Large intestine (tissue), 12 donors: ENCODE measurements at places on chromosomes 1 and 21. TPM values are rescaled to one million over a fixed set of nuclear protein-coding genes. Genes with fewer than 3 reads are reported as not detected.

- no peaks in the 10 kb centered on the region for H3K4me1 ChIP-seq
- DNase-seq: no peak
- H3K36me3 ChIP-seq: no peaks in the 10 kb centered on the region
- H3K4me3 ChIP-seq: no peak overlapping the region
These were observed 5.8 kb downstream of the PCNX2 start for GRCh38 chr1:233289676-233290075.

DNA sequence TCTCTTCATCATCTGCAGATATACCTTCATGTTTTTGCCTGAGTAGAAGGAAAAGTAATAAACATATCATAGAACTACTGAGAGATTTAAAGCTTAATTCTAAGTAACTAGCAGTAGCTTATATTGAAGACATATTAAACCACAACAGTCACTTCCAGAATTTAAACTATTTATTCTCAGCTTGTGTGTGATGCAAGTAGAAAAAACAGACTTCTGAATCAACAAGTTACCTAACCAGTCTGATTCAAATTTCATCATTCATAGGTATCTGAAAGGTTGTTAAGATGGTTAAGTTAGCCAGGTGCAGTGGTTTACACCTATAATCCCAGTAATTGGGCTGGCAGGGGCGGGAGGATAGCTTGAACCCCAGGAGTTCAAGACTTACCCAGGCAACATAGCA lies 41.9 kb downstream of the SPAG17 start:
- H3K4me1 ChIP-seq: no peaks in the 10 kb centered on the region
- DNase-seq: no peak
- peaks cover 3% of the 10 kb centered on the region for H3K27me3 ChIP-seq
- no peak overlapping the region for H3K4me3 ChIP-seq
- H3K27ac ChIP-seq: no peak overlapping the region

- H3K27ac ChIP-seq: no peak overlapping the region
- H3K36me3 ChIP-seq: no peaks in the 10 kb centered on the region
- no peaks in the 10 kb centered on the region for H3K4me1 ChIP-seq
These were observed 2.6 kb upstream of the MYSM1 start for GRCh38 chr1:58702261-58703141.

GRCh38 chr1:65668368-65668767 lies 124.3 kb upstream of the PDE4B start:
- no peaks in the 10 kb centered on the region for H3K27me3 ChIP-seq
- H3K4me3 ChIP-seq: no peak overlapping the region

DNA sequence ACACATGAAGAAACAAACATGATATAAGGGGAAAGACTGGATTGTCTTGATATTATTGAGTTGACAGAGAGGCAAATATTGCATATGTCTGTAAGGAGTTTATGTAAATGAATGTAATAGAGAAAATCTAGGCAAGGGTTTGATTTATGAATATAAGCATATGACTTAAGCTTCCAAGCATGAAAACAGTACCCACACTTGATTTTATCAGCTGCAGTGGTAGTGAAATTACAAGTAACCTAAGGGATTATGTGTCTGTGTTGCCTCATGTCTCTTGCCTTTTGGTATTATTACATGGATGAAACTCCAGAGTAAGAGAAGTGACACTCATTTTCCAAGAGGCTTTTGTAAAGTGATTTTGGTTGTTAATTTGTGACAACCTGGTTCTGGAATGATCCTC lies 1678.9 kb downstream of the KCNT2 start:
- no peaks in the 10 kb centered on the region for H3K36me3 ChIP-seq
- no peaks in the 10 kb centered on the region for H3K27me3 ChIP-seq
- no peak for DNase-seq
- no peak overlapping the region for H3K4me3 ChIP-seq
- H3K27ac ChIP-seq: no peak overlapping the region

GRCh38 chr1:228259951-228260350 lies 52.1 kb downstream of the OBSCN start:
- H3K4me3 ChIP-seq: no peak overlapping the region
- H3K36me3 ChIP-seq: peaks cover 5% of the 10 kb centered on the region
- no peak overlapping the region for H3K27ac ChIP-seq
- H3K27me3 ChIP-seq: no peaks in the 10 kb centered on the region
- no peak for DNase-seq

- H3K27ac ChIP-seq: no peak overlapping the region
- H3K4me3 ChIP-seq: no peak overlapping the region
- DNase-seq: no peak
- no peaks in the 10 kb centered on the region for H3K4me1 ChIP-seq
- no peaks in the 10 kb centered on the region for H3K27me3 ChIP-seq
- H3K36me3 ChIP-seq: no peaks in the 10 kb centered on the region
These were observed 9.0 kb downstream of the TTLL10 start for GRCh38 chr1:1182491-1183220.

- no peaks in the 10 kb centered on the region for H3K36me3 ChIP-seq
- DNase-seq: no peak
- H3K27ac ChIP-seq: no peak overlapping the region
- no peak overlapping the region for H3K4me3 ChIP-seq
These were observed 65.8 kb downstream of the AK5 start for GRCh38 chr1:77347646-77348045.

GRCh38 chr1:54220004-54220811 lies 20.2 kb downstream of the MRPL37 start:
- no peak for DNase-seq
- H3K27me3 ChIP-seq: no peaks in the 10 kb centered on the region
- H3K4me1 ChIP-seq: peaks cover 4% of the 10 kb centered on the region
- H3K36me3 ChIP-seq: peaks cover 73% of the 10 kb centered on the region
- no peak overlapping the region for H3K27ac ChIP-seq

DNA sequence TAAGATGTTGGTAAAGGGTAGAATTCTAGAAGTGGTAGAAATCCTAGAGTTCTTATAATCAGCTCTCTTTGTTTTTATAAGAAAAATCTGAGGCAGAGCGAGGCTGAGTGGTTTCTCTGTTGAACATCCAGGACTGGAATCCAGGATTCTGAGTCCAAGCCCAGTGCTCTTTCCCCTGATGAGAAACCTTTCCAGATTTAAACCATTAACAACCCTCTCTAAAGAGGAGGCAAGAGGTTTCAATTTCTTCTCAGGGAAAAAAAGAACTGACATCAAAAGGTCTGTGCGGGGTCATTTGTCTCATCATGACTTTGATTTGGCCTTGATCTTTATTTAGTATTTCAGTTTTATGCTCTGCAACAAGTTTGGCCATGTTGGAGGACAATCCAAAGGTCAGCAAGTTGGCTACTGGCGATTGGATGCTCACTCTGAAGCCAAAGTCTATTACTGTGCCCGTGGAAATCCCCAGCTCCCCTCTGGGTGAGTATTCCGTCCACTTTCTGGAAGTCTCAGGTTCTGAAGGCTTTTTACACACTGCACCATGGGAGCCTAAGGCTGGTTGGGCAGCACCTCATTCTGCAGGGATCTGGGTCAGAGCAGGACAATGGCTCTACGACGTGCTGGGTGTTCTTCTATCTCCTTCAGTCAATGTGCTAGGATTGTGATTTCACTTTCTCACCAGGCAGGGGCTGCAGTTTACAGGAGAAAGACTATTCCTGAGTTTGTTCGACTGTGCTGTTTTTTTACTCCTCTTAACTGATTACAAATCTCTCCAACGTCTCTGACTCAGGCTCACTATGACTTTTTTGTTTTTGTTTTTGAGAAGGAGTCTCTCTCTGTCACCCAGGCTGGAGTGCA lies 18.9 kb upstream of the CCT8 start:
- peaks cover 3% of the 10 kb centered on the region for H3K36me3 ChIP-seq
- H3K27ac ChIP-seq: no peak overlapping the region
- H3K27me3 ChIP-seq: no peaks in the 10 kb centered on the region
- H3K4me1 ChIP-seq: peaks cover 14% of the 10 kb centered on the region
- no peak overlapping the region for H3K4me3 ChIP-seq

- H3K4me3 ChIP-seq: no peak overlapping the region
- DNase-seq: no peak
- H3K27ac ChIP-seq: no peak overlapping the region
These were observed 46.8 kb downstream of the NPHP4 start for GRCh38 chr1:5945445-5945844.

DNA sequence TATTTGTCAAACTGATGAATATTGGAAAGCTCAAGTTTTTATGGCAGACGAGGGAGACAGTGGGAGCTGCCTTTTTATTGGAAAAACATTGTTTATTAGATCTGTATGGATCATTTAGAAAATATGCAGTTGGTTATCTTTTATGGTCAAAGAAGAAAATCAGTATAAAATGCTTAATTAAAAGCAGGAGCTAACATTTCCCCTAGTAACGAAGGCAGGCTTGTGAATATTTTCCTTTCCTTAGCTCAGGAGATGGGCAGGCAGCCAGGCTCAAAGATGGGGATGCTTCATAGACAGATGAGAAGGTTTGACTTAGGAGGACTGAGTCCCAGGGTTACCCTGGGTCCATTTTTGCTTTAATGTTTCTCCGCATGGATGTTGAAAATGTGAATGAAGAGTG lies 26.0 kb downstream of the ROR1 start:
- no peaks in the 10 kb centered on the region for H3K36me3 ChIP-seq
- no peaks in the 10 kb centered on the region for H3K27me3 ChIP-seq
- no peaks in the 10 kb centered on the region for H3K4me1 ChIP-seq
- no peak for DNase-seq
- no peak overlapping the region for H3K4me3 ChIP-seq

DNA sequence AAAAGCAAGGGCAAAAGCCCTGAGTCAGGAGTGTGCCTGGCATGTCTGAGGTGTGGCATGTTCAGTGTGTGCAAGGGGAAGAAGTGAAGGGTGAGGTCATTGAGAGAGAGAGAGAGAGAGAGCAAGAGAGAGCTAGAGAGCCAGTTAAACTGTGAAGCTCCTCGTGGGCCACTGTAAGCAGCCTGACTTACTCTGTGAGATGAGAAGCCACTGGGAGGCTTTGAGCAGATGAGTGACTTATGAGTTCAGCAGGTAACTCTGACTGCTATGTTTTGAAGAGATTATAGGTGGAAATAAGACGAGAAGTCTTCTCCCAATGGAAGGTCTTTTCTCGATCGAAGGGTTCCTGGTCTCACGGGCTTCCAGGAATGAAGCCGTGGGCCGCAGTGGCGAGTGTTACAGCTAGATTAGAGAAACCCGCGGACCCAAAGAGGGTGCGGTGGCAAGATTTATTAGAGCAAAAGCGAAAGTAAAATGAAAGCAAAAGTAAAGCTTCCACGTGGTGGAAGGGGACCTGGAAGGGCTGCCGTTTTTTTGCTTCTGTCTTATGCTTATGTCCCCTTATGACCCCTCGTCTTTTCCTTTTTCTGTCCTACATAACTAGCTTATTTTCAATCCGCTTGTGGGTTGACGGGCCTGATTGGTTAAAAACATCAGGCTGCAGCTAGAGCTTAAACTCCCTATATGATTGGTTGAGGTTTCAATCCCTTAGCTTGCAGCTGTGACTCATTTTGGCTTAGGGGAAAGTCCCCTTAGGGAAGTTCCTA lies 323.1 kb upstream of the FAM78B start:
- H3K4me3 ChIP-seq: no peak overlapping the region
- no peaks in the 10 kb centered on the region for H3K4me1 ChIP-seq
- peak; percentile 11 for DNase-seq

DNA sequence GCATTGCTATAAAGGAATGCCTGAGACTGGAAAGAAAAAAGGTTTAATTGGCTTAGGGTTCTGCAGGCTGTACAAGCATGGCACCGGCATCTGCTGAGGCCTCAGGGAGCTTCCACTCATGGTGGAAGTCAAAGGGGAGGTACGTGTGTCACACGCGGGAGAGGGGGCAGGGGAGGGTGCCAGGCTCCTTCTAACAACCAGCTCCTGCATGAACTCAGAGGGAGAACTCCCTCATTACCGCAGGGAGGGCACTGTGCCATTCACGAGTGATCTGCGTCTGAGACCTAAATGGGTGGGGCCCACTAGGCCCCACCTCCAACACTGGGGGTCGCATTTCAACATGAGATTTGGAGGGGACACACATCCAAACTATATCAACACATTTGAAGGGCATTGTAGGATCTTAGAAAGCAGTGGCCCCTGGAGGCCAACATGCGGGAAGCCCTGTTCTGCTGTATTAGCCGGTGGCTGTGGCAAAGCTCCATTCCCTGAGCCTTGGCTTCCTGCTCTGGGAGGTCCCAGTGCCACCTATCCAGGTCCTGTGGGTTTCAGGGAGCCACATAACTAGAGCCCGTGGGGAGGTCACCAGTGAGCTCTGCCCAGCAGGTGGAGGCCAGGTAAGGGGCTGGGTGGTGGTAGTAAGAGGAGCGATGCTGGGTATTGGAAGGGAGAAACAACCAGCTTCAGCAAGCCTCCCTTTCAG lies 10.0 kb downstream of the WNT3A start:
- H3K4me3 ChIP-seq: no peak overlapping the region
- H3K4me1 ChIP-seq: no peaks in the 10 kb centered on the region
- no peaks in the 10 kb centered on the region for H3K36me3 ChIP-seq
- H3K27me3 ChIP-seq: peaks cover 14% of the 10 kb centered on the region

DNA sequence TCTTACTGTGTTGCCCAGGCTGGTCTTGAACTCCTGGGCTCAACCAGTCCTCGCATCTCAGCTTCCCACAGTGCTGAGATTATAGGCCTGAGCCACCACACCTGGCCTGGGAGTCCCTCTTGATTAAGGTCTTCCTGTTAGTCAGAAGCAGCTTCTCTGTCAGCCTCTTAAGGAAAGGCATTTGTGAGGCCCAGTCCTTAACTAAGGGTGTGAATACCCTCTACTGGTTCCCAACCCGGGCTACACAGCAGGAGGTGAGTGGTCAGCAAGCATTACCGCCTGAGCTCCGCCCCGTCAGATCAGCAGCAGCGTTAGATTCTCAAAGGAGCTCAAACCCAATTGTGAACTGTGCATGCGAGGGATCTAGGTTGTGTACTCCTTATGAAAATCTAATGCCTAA lies 117.2 kb downstream of the DYRK1A start:
- H3K27me3 ChIP-seq: no peaks in the 10 kb centered on the region
- no peak overlapping the region for H3K4me3 ChIP-seq
- peaks cover 44% of the 10 kb centered on the region for H3K36me3 ChIP-seq
- peaks cover 3% of the 10 kb centered on the region for H3K4me1 ChIP-seq

GRCh38 chr1:153615406-153615805 lies 719 bp downstream of the S100A14 start:
- DNase-seq: no peak
- H3K4me1 ChIP-seq: peaks cover 52% of the 10 kb centered on the region
- peak overlapping the region; percentile 94 for H3K27ac ChIP-seq
- peak overlapping the region; percentile 65 for H3K4me3 ChIP-seq

GRCh38 chr1:181344091-181344490 lies 139.2 kb upstream of the CACNA1E start:
- no peaks in the 10 kb centered on the region for H3K36me3 ChIP-seq
- H3K27ac ChIP-seq: no peak overlapping the region
- peaks cover 3% of the 10 kb centered on the region for H3K27me3 ChIP-seq
- DNase-seq: no peak

Gene FAM3B
- 7.4 TPM for polyA plus RNA-seq

Gene YY1AP1
- 57.1 TPM for polyA plus RNA-seq

Gene EVA1B
- 33.0 TPM for polyA plus RNA-seq

Gene CFHR2
- polyA plus RNA-seq: not detected

Gene SYPL2
- 0.60 TPM for polyA plus RNA-seq

Gene SLAMF9
- polyA plus RNA-seq: 0.33 TPM

Gene NHLH1
- 0.19 TPM for polyA plus RNA-seq

Gene TNNI3K
- 1.1 TPM for polyA plus RNA-seq

Gene ETNK2
- polyA plus RNA-seq: 34.3 TPM
